ENCODE measurements at places on chromosomes 12 and 14.

DNA sequence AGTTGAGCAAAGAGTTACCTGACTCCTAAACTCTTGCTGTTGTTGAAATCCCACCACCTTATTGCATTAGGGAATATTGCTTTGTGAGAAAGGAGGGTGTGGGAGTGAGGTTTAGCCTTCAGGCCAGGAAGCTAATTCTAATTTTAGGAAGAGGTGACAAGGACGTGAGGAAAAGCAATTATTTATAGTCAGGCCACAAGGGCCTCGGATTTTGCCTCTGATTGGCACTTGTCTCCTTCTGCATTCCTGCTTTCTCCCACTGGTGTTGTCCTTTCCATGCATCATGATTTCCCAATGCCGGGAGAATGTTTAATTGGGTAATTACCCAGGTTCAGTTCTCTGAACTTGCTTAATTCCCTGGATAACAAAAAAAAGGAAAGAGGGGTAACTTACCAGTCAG lies 37.9 kb upstream of the SLC38A2 start:
- DNase-seq: no peak

GRCh38 chr14:88630565-88630964 lies 67.7 kb downstream of the ZC3H14 start:
- no peak for DNase-seq

- DNase-seq: peak; percentile 82
These were observed 32.2 kb upstream of the DCD start for GRCh38 chr12:54680374-54680773.

DNA sequence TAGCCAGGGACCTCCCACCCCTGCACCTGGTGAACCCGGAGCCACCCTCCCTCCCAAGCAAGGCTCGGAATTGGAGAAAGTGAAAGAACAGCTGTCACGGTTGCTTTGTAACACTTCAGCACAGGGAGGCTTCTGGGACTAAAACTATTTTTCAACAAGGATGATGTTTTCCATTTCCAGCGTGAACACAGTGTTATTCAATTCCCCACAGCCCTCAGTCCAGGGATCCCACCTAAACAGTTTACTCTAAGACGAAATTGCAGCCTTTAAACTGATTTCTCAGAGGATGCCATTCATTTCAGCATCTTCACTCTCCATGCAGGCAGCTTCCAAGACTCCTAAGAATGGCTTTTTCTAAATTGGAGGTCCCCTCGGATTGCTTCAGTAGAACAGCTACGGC lies 229.2 kb downstream of the SLC15A4 start:
- no peak for DNase-seq

DNA sequence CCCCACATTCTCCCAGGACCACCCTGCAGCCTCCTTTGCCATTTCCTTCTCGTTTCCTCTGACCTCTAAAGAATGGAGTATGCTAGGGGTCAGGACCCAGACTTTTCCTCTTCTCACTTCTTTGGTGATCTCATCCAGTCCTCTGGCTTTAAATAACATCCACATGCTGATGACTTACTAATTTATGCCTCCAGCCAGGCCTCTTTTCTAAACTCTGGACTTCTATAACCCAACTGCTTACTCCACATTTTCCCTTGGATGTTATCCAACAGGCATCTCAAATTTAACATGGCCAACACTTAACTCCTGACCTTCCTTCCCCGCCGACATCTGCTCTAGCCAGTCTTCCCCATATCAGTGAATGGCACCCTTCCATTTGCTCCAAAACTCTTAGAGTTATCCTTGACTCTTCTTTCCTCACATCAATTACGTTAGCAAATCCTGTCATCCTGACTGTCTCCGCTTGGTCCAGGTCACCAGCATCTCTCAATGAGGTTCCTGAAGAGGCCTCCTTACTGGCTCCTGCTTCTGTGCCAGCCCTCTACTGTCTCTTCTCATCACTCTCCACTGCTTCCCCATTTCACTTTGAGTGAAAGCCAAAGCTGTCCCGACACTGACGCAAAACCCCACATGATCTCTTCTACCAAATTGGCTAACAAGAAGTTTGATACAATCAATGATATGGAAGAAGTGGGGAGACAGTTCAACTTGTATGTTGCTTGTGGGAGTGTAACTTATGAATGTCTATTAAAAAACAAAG lies 42.7 kb downstream of the TMBIM6 start:
- no peak for DNase-seq

- DNase-seq: no peak
These were observed 10.0 kb downstream of the SLC6A13 start for GRCh38 chr12:252636-253035.

- DNase-seq: no peak
These were observed 29.0 kb upstream of the SMOC1 start for GRCh38 chr14:69850086-69850735.

DNA sequence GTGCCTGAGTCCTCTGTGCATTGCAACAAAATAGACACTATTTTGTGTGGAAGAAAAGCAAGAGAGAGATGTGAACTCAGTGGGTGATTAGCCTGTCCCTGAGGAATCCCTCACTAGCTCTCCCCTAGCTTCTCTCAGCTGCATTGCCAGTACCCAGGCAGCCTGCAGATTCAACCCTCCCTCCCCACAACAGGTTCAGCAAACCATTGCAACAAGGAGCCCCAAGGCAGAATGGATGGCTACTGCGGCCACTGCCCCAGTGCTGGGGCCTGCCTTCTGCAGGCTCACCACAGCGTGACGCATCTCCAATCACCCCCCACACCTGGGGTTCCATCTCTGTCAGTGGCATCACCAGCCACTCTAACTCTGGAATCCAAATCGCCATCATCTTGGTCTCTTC lies 2.3 kb downstream of the CRACR2A start:
- no peak for DNase-seq

- no peak for DNase-seq
These were observed 2.5 kb upstream of the SERPINA10 start for GRCh38 chr14:94295360-94296180.

- no peak for DNase-seq
These were observed 180.8 kb downstream of the CRADD start for GRCh38 chr12:93857991-93858447.

- no peak for DNase-seq
These were observed 1.0 kb downstream of the HOMEZ start for GRCh38 chr14:23284654-23285529.

- DNase-seq: no peak
These were observed 10.5 kb downstream of the ZBTB1 start for GRCh38 chr14:64515053-64515452.

DNA sequence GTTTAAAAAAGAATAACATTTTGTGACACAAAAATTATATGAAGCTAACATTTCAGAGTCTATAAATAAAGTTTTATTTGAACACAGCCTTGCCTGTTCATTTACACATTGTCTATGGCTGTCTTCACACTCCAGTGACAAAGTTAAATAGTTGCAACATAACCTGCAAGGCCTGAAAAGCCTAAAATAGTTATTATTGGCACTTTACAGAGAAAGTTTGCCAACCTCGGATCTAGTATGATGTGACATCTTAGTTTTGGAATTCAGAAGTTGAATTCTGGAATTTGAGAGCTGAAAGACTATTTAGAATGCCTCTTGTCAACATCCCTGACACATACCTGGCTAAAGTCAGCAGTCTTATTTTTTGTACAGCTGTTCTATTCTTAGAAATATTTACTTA lies 68.3 kb downstream of the DYRK2 start:
- DNase-seq: peak; percentile 29

DNA sequence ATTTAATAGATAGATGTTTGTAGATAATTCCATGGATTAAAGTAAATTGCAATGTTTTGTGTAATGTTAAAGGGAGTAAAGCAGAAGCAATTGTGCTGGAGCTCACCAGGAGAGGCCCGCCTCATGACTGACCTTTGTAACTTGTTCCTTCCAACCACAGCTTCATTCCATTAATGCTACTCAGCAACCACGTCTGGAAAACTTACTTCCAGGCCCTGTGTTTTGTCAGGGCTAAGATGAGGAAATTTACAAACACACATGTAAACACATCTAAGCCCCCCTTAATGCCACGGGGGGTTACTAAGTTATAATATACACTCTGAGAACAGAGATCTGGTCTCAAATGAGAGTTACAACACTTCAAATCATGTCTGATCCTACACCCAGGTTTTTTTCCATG lies 12.4 kb downstream of the LUM start:
- DNase-seq: no peak

- DNase-seq: no peak
These were observed 214.1 kb downstream of the DUSP6 start for GRCh38 chr12:89138048-89138852.

DNA sequence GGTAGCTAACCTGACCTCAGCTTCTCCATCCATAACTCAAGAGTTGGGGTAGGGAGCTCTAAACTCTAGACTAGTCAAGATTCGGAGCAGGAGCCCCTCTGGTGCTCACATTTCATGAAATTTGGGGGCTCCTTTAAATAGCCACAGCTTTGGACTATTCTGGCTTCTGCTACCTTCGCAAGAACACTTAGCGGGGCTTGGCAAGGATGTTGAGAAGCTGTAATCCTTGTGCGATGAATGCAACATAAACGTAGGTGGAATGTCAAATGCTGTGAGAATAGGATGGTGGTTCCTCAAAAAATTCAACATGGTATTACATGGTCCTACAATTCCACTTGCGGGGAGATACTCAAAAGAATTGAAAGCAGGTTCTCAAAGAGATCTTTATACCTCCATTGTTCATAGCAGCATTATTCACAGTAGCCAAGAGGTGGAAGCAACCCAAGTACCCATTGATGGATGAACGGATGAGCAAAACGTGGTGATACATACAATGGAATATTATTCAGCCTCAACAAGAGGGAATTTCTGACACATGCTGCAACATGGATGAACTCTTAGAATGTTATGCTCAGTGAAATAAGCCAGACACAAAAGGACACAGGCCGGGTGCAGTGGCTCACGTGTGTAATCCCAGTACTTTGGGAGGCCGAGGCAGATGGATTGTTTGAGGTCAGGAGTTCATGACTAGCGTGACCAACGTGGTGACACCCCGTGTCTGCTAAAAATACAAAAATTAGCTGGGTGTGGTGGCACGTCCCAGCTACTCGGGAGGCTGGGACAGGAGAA lies 73.8 kb downstream of the ACTN1 start:
- DNase-seq: no peak

GRCh38 chr12:108000111-108000510 lies 129.0 kb upstream of the WSCD2 start:
- DNase-seq: no peak

DNA sequence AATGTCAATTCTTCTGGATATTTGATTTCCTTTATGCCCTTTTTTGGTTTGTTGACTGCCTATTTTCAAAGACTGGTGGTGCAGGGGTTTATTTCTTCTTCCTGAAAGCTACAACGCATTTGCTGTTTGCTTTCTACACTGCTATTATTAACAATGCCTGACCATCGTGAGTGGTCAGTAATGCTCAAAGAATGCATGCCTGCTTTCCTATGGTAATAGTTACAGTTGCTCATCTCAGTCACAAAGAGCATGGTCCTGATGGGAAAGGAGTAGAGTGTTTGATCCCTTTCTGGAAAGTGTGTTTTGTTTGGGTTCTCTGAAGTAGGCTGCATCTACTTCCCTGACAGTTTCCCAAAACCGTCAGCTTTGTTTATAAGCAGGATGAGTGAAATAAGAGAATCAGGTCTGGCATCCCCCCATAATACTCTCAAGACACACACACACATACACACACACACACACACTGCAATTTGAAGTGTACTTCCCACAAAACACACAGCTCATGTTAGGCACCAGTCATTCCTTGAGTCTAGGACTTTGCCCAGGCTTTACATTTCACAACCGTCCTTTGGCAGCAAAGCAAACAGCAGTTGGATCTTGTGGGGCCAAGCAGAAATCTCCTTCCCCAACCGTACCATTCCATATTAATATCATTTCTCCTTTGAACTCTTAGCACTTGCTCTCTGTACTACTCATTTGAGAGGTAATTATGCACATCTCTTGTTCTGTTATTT lies 56.6 kb downstream of the SUDS3 start:
- DNase-seq: no peak

DNA sequence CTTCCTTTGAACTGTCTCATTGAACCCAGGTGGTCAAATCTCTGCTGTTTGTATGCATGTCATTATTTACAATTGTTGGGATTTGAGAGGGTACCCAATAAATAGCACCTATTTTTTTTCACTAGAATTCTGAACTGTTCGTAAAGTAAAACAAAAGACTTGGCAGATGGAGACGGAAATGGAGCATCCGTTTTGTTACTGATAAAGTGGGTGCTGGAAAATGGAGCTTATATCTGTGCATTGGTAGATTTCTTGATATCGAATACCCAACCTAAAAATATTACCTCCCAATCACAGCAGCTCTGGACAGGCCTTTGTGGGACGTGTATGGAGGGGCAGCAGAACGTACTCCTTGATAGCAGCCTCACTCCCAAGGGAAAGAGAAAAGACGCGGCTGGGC lies 224.4 kb downstream of the C12orf75 start:
- no peak for DNase-seq

- no peak for DNase-seq
These were observed 6.7 kb upstream of the HRK start for GRCh38 chr12:116887897-116888296.

- DNase-seq: no peak
These were observed 3.5 kb downstream of the RPS6KL1 start for GRCh38 chr14:74919421-74920165.

- DNase-seq: no peak
These were observed 216.1 kb downstream of the PPM1H start for GRCh38 chr12:62718762-62719426.

DNA sequence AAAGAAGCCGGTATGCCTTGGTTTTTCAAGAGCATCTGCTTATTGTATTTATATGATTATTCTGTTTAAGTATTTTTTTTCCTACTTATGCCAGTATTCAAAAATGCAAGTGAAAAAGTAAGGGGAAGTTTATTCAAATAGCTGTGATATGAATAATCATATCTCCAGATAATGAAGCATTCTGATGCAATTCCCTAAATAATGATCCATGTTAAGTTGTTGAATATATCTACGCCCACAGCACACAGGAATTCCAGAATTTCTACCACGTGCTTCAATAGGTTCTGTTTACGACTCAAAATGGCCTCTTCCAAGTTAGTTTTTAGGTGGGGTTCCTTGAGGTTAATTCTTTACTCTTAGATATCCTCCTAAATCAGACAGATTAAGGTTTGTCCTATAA lies 208.3 kb downstream of the NAV3 start:
- no peak for DNase-seq

DNA sequence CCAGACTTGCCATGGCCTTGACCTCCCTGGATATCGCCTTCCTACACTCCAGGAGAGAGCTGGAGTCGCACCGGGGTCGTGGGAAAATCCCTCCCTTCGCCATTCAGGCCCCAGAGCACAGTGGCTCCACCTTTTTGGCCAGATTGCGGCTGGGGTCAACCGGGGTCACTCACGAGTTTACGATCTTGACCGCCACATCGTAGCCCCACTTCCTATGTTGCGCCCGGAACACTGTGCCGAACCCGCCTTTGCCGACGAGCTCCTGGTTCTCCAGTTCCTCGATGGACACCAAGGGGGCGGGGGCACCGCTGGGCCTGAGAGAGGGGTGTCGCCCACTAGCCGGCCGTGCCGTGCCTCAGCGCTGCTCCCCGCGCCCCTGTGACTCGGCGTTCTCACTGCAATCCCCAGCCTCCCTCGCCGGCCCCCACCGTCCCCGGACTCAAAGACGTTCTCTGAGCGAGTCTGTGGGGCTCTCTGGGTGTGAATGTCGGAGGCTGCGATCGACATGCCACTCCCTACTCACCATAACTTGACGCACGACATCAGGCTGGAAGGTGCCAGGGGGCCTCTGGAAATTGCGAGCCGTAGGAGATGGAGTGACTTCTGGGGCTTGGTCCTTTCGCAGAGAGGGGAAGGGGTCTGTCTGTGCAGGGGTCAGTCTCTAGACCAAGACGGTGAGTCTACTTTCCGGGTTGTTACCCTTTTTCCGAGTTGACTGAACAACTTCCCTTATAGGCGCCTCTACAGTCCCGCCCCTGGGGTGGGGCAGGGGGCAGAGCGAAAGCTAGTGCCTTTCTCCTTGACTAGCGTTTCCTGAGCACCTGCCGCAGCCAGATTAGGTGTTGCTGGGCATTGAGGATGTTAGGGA lies at the start of gene RIPK3:
RIPK3 (minus strand) TSS at position 708 of the 868 bp plus-strand sequence; CDS start at position 543, 165 bp downstream.
- DNase-seq: peak; percentile 54
